Pulmonary artery endothelial cell (primary cell): ENCODE measurements at places on chromosomes 7 and 10. TPM values are rescaled to one million over a fixed set of nuclear protein-coding genes. Genes with fewer than 3 reads are reported as not detected.

NDUFB2 gene
- 93.9 and 113 TPM in 2 replicates for total RNA-seq

SLC13A1 gene
- not detected in 2 replicates for total RNA-seq

TMEM176B gene
- total RNA-seq = not detected in 2 replicates

PTN gene
- total RNA-seq = 0.13 and 0.46 TPM in 2 replicates

CCL24 gene
- total RNA-seq = not detected in 2 replicates

MYO1G gene
- 0.11 and 0.13 TPM in 2 replicates for total RNA-seq

ALOX5 gene
- total RNA-seq = 0.18 and 0.40 TPM in 2 replicates

TMEM184A gene
- not detected in 2 replicates for total RNA-seq

NCF1 gene
- total RNA-seq = not detected in 2 replicates

ADIRF gene
- total RNA-seq = 14.3 and 36.5 TPM in 2 replicates

LRRD1 gene
- total RNA-seq = not detected in 2 replicates

HK1 gene
- 157 and 201 TPM in 2 replicates for total RNA-seq

ZNF511 gene
- 27.4 and 40.4 TPM in 2 replicates for total RNA-seq

NPFFR1 gene
- not detected in 2 replicates for total RNA-seq

CFTR gene
- total RNA-seq = not detected in 2 replicates

LRRN3 gene
- 0.04 TPM in 1 of 2 replicates, not detected in the other for total RNA-seq

PPP1R9A gene
- total RNA-seq = 4.1 and 9.3 TPM in 2 replicates

PDLIM1 gene
- total RNA-seq = 46.5 and 58.0 TPM in 2 replicates

HPS1 gene
- total RNA-seq = 27.1 and 28.8 TPM in 2 replicates

GJD4 gene
- total RNA-seq = not detected in 2 replicates

CYP3A4 gene
- not detected in 2 replicates for total RNA-seq

WDR91 gene
- 3.2 and 8.7 TPM in 2 replicates for total RNA-seq

CXCL12 gene
- 0.40 and 2.0 TPM in 2 replicates for total RNA-seq

SH3PXD2A gene
- 5.7 and 6.3 TPM in 2 replicates for total RNA-seq

FAM25C gene
- not detected in 2 replicates for total RNA-seq

CUTC gene
- total RNA-seq = 28.6 and 41.9 TPM in 2 replicates

PRSS58 gene
- total RNA-seq = not detected in 2 replicates

ADGRA1 gene
- total RNA-seq = not detected in 2 replicates

TAF6 gene
- total RNA-seq = 30.5 and 40.4 TPM in 2 replicates

SLC16A9 gene
- total RNA-seq = 0.07 TPM in 1 of 2 replicates, not detected in the other

DGKI gene
- total RNA-seq = 0.33 and 0.53 TPM in 2 replicates

PDGFA gene
- total RNA-seq = 63.2 and 75.6 TPM in 2 replicates

NPY4R2 gene
- total RNA-seq = not detected in 2 replicates

SHTN1 gene
- 3.2 and 4.7 TPM in 2 replicates for total RNA-seq

BNIP3 gene
- total RNA-seq = 76.0 and 85.7 TPM in 2 replicates

TACR2 gene
- total RNA-seq = 0.07 TPM in 2 replicates

CUEDC2 gene
- 44.3 and 55.8 TPM in 2 replicates for total RNA-seq

GHRHR gene
- total RNA-seq = not detected in 2 replicates

ICA1 gene
- 23.8 and 28.8 TPM in 2 replicates for total RNA-seq

BTBD16 gene
- total RNA-seq = not detected in 2 replicates
